Fibroblast of the aortic adventitia (primary cell): ENCODE measurements at places on chromosomes 16 and 17.
A peak's percentile ranks its signal among the peaks of the same experiment; 100 is the strongest.

DNA sequence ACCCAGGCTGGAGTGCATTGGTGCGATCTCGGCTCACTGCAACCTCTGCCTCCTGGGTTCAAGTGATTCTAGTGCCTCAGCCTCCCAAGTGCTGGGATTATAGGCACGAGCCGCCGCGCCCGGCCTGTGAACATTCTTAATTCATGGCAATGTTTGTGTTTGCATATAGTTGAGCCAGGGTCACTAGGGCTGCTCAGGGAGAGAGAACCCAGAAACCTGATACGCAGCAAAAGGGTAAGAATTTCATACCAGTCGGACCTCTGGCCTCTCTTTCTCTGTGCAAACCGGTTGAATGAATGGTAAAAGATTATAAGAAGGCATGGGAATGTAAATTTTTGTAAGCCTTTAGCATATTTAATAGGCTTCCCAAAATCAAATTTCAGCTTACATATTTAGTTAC lies 6.9 kb upstream of the TMEM98 start:
- no peak for DNase-seq

DNA sequence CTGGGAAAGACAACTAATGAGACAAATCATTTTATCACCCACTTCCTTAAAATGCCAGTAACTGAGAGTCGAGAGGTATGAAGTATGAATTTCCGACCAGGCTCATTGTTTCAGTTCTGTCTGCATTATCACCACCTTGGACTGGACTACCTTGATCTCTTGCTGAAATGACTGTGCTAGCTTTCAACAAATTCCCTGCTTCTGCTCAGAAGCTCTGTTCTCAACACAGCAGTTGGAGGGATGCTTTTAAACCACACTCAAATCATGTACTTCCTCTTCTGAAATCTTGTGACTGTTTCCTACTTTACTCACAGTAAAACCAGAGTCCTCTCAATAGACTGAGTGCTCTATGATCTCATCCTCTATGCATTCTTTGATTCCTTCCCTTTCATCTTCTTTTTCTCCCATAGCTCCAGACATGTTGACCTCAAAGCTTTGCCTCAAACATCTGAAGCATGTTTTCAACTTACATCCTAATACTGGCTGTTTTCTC lies 195.8 kb downstream of the KCNJ2 start:
- DNase-seq = peak; percentile 11

GRCh38 chr17:29073520-29073919 lies 30.6 kb downstream of the PIPOX start:
- DNase-seq = no peak

- DNase-seq = peak; percentile 74
These were observed 28.0 kb downstream of the NXN start for GRCh38 chr17:951325-952132.

GRCh38 chr16:5064915-5065314 lies 841 bp downstream of the C16orf89 start:
- no peak for DNase-seq

DNA sequence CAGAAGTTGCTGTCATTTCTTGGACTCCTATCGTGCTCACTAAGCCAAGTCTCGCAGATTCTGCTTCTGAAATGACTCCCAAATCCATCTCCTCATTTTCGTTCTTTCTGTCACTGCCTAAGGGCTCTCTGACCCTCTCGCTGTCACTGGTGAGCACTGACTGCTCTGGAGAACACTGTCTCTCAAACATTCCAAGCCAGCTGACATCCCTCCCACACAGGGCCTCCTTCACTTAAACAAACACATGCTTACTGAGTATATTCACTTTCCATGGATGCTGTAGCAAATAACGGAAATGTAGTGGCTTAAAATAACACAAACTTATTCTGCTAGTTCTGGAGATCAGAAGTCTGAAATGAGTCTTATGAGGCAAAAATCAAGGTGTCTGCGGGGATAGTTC lies 18.8 kb downstream of the CACNG1 start:
- DNase-seq = no peak

DNA sequence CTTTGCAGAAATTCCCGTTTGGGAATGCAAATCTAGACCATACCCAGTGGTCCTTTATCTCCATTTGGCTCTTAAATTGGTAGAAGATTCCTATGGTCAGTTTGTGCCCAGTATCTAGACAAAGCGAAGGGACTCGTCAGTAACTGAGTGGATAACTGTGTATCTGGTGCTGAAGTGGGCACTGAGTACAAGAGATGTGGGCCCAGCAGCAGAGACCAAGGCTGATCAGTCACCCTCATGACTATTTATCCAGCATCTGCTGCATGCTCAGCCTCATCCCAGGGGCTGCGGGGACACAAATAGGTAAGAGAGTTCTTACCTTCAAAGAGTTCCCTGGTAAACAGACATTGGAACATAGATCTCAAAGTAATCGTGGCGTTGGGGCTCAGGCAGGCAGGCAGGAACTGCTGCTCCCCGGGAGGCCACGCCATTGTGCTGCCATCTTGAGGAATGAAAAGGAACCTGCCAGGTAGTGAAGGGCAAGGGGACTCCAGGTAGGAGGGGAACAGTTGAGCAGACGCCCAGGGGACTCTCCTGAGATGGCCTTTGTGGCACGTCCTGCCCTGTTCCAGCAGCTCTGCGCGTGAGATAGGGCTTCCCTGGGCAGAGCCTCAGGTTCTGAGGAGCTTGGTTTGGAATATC lies 10.3 kb downstream of the NT5M start:
- DNase-seq = no peak

GRCh38 chr17:52465407-52465806 lies 306.9 kb upstream of the CA10 start:
- DNase-seq = no peak

DNA sequence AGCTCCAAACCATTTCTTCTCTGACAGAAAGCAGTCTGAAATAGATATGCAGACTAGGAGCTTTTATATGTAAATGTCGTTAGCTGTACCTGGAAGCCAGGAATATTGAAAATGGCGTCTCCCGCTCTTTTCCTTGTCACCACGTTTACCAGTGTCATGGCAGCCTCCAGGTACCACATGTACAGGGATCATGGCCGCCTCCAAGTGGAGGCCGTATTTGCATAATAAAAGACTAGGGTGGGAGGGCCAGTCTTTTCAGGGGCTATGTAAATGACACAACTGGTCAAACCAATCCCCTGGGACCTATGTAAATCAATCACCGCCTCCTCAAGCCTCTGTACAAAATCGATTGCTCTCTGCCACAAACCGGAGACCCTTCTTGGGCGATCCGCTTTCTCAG lies 54.3 kb downstream of the MYOCD start:
- DNase-seq = no peak

DNA sequence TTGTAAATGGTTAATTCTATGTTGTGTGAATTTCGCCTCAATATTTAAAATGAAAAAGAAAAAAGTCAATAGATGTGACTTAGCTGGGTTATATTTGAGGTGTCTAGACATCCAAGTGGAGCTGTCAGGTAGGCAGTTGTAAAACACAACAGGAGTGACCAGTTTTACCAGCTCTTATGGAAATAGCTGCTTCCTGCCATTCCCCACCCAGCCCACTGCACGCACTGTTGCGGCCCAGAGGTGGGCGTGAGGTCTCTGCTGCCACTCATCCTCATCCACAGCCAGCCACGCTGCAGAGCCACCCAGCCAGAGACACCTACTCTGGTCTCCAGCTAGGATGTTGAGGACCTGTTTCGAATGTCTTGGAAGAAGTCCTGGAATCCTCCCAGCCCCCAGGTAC lies 3.4 kb upstream of the CARD14 start:
- DNase-seq = no peak

DNA sequence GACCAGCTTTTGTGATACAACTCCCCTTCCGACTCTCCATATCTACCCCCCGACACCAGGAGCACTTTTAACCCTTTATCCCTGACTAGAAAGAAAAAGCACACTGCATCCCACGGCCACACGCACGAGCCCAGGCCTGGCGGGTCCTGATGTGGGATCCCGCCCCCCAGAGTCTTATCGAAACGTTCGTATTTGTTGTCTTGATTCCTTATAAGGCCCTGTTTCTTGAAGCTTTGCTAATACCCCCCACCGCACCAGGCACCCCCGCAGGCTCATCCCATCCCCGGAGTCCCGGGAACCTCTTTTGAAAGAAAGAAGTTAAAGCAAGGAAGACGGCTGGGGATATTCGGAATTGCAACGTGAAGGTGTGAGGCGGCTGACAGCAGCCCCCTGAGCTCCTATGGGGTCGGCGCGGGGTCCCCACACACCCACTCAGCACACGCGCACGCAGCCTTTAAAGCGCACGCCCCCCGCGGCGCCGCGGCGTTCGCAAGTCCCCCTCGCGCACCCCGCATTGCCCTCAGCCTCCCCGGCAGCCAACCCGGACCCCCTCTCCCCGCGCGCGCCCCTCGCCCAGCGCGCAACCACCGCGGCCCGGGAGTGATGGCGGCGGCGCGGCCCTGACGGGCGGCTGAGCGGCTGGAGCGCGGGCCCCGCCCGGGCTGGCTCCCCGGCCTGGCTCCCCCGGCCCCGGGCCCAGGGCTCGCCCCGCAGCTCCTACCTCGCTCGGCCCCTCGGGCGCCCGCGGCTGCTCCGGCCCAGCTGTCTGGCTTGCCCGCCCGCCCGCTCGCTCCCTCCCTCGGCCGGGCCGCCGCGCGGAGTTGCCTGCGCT lies 448 bp downstream of the STAT5B start:
- no peak for DNase-seq

DNA sequence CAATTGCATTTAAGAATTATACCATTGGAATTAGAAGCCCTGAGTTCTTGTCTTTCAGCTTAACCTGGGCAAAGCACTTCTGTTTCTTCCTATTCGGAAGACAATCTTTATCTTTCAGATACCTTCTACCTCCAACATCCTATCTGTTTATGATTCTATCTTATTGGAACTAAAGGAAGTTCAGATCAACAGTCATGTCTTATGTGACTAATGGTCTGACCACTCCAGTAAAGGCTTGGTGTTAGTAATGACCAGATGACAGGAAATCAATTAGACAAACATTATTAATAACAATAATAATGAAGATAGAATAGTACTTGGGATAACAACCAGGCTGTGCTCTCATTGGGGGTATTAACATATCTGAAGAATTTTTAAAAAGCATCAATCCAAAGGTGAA lies 11.3 kb downstream of the HS3ST3A1 start:
- no peak for DNase-seq

GRCh38 chr17:7839876-7840261 lies 5.9 kb downstream of the KDM6B start:
- DNase-seq = peak; percentile 60
